Activated CD8-positive, alpha-beta memory T cell treated with anti-CD3 and anti-CD28 coated beads for 24 hours (primary cell): ENCODE measurements at places on chromosomes 16 and 17.

GRCh38 chr17:46191322-46192188 lies 1.7 kb downstream of the KANSL1 start:
- peak; percentile 56 for DNase-seq

GRCh38 chr17:62573480-62574117 lies 53.9 kb upstream of the MRC2 start:
- no peak for DNase-seq

- DNase-seq = no peak
These were observed 53.3 kb upstream of the DNAH9 start for GRCh38 chr17:11545002-11545401.

GRCh38 chr16:2455081-2455845 lies 4.6 kb upstream of the TEDC2 start:
- DNase-seq = no peak

- no peak for DNase-seq
These were observed 319.8 kb downstream of the SEC14L1 start for GRCh38 chr17:77460514-77461046.

- DNase-seq = no peak
These were observed 169.2 kb downstream of the HAPSTR1 start for GRCh38 chr16:9260666-9261065.

GRCh38 chr17:63365366-63366240 lies 80.5 kb downstream of the CYB561 start:
- no peak for DNase-seq

GRCh38 chr16:63774302-63774701 lies 1347.6 kb downstream of the CDH11 start:
- DNase-seq = no peak

DNA sequence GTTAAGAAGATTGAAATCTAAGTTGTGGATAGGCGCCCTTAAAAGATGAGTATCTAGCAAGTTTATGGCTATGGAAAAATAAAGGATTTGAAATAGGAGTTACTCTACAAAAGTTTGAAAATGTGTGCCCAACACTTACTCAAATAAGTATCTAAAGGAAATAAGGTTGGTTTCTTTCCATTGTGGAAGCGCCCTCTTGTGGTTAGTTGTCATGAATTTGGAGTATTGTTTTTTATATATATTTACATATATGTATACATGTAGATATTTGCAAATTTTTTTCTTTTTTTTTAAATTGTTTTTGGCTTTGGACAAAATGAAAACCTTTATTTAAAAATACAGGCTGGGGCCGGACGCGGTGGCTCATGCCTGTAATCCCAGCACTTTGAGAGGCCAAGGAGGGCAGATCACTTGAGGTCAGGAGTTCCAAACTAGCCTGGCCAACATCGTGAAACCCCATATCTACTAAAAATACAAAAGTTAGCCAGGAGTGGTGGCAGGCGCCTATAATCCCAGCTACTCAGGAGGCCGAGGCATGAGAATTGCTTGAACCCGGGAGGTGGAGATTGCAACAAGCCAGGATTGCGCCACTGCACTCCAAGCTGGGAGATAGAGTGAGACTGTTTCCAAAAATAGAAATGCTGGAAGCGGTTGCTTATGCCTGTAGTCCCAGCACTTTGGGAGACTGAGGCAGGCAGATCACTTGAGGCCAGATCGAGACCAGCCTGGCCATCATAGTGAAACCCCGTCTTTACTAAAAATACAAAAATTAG lies 24.0 kb upstream of the VPS4A start:
- DNase-seq = peak; percentile 59

GRCh38 chr16:80851831-80852230 lies 47.4 kb upstream of the CDYL2 start:
- no peak for DNase-seq

DNA sequence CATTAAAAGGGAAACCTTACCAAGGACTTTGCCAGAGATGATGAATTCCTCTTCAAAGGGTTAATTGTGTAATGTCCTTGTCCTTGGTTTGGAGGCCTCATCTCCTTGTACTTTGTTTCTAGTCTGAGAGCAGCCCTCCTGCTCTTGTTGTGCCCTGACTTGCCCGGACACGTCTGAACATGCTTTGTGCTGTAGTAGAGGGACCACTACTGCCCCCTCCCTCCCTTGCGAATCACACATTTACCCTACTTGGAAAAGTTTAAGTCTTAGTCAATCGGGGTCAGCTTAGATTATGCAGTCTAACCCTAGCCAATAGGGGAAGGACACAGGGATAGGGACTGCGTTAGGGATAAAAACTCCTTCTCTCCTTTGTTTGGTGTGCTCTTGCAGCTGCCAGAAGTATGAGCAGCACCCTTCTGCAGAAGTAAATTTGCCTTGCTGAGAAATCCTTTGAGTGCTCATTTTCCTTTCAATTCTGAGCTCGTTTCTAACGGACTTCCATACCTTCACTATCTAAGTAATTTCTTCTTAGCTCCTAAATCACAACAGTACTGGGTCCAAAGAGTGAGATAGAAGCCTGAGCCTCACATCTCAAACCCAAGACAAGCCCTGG lies 26.4 kb upstream of the CLEC3A start:
- DNase-seq = no peak

DNA sequence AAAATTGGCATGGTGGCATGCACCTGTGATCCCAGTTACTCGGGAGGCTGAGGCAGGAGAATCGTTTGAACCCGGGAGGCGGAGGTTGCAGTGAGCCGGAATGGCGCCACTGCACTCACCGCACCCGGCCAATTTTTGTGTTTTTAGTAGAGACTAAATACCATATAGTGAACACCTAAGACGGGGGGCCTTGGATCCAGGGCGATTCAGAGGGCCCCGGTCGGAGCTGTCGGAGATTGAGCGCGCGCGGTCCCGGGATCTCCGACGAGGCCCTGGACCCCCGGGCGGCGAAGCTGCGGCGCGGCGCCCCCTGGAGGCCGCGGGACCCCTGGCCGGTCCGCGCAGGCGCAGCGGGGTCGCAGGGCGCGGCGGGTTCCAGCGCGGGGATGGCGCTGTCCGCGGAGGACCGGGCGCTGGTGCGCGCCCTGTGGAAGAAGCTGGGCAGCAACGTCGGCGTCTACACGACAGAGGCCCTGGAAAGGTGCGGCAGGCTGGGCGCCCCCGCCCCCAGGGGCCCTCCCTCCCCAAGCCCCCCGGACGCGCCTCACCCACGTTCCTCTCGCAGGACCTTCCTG lies at the start of gene HBQ1:
TSS of gene HBQ1 (plus strand) at position 359 of the 575 bp plus-strand sequence. CDS start at position 387, 28 bp downstream.
- DNase-seq = peak; percentile 82

DNA sequence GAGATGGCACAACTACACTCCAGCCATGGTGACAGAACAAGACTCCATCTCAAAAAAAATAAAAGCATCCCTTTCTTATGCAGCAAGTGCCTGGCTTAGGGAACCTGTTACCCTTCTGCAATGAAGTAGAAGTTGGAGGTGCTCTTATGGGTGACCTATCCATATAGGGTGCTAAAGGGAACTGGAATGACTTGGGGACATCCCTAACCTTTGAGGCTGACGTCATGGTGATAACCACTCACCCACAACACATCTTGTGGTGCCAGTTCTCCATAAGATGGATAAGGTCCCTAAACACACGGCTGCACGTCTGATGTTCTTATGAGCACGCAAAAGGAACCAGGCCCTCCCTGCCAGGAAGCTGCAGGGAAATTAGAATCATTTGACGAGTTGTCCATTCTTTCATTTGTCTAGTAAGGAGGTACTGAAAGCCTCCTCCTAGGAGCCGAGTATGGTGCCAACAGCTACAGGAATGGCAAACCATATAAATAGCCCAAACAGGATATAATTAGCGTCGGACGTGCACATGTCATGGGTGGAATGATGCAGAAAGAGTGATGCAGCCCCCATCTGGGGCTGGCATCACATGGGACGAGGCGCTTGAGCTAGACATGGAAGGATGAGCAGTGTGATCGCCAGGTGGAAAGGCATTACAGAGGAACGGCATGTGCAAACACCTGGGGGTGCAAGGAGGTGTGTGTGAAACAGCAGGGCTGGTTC lies 52.5 kb downstream of the ARHGAP27 start:
- no peak for DNase-seq

DNA sequence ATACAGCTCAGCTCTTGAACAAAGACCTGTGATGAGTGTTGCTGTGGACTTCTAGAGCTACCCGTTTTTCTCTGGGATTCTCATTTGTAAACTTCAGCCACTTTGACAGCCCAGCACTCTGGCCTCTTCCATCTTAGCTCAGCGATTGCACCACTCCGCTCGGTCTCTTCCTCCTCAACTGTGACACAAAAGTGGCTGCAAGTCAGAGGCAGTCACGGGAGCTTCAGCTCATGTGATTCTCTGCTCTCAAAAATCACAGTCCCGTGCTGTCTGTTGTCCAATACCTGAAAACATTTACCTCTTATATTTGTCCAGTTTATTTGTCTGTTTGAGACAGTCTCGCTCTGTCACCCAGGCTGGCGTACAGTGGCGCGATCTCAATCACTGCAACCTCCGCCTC lies 75.7 kb upstream of the DNAH17 start:
- no peak for DNase-seq

GRCh38 chr17:38598536-38598935 lies 7.2 kb downstream of the SRCIN1 start:
- no peak for DNase-seq

DNA sequence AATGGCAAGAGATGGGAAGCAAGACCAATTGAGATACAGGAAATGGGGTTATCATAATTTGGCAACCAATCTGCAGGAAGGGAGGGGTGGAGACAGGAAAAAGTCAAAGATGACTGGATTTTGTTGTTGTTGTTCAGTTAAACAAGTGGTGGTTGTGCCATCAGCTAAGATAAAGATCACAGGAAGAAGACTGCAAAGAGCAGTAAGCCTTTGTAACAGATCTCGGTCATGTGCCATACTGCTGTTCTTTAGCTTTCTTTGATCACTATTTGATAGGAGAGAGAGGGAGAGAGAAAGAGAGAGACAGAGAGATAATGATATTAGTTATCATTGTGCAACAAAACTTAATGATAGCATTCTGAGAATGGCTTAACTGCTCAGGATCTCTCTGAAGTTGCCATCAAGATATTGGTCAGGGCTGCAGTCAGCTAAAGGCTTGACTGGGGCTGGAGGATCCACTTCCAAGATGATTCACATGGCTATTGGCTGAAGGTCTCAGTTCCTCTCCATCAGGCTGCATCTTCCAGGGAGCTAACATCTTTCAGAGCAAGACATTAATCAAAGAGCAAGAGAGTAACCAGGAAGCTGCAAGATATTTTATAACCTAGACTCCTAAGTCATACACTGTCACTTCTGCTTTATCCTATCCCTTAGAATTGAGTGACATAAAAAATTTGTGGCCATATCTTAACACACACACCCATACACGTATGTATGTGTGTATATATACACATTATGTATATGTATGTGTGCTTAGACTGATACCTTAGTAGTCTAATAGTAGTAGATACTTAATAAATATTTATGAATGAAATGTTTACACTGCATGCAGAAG lies 405.0 kb downstream of the SHISA9 start:
- DNase-seq = no peak

DNA sequence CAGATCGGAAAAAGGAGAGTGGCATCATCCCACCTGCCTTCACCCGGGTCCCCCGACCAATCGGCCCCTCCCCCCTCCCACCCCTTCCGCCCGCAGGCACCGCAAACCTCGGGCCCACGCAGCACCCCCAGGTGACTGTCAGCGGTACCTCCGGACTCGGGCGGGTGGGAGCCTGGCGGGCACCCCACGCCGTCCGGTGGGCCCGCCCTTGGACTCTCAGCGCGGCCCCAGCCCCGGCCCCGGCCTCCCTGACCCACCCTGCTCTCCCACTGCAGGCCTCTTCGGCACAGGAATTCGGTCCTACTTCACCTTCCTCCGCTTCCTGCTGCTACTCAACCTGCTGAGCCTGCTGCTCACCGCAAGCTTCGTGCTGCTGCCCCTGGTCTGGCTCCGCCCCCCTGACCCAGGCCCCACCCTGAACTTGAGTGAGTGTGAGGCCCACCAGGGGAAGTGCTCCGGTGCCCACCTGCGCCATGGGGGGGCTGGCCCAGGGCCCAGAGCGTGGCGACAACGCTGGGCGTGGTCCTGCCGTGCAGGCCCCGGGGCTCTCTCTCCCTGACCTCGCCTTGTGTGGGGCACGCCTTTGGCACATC lies 1.6 kb downstream of the TMC8 start:
- no peak for DNase-seq

GRCh38 chr16:11034481-11034931 lies 90.1 kb downstream of the CLEC16A start:
- DNase-seq = peak; percentile 42

DNA sequence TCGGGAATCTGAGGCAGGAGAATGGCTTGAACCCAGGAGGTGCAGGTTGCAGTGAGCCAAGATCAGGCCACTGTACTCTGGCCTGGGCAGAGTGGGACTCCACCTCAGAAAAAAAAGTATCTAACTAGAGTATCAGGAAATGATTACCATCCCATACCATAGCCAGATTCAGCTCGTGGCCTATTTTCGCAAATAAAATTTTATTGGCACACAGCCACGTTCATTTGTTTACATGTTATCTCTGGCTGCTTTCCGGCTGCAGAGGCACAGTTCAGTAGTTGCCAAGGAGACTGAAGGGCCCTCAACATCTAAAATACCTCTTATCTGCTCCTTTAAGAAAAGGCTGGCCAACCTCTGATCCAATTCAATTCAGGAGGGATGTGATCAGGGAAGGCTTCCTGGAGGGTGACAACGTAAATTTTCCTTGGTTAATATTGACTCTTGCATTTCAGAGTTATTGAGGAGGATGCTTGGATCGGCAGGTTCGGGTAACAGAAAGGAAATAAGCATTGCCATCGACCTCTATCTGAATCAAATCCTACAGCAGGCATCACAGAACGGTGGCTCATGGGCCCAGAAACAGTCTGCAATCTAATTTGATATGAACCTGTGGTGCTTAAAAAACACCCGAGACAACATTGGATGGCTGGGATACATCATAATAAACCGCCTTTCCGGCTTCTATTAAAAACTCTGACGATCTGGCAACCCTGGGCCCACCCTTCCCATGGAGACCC lies 73.8 kb downstream of the XYLT1 start:
- no peak for DNase-seq

GRCh38 chr16:10220942-10221341 lies 38.7 kb upstream of the GRIN2A start:
- DNase-seq = no peak

DNA sequence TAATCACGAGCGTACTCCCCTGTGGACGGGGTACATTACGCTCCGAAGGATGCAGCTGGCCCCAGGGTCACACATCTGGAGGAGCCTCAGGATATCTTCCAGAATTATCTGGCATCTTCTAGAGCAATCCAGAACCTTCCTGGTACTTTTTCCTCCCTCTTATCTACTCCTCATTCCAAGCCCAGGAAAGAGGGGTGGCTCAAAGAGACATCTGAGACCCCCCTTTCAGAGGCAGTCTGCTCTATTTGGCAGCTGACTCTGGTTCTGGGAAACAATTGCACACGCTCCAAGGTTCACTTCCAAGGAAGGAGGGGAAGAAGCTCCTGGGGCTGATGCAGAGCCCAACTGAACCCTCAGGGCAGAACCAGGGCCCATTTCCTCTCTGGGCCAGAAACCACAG lies 14.9 kb downstream of the RBFOX3 start:
- DNase-seq = no peak

DNA sequence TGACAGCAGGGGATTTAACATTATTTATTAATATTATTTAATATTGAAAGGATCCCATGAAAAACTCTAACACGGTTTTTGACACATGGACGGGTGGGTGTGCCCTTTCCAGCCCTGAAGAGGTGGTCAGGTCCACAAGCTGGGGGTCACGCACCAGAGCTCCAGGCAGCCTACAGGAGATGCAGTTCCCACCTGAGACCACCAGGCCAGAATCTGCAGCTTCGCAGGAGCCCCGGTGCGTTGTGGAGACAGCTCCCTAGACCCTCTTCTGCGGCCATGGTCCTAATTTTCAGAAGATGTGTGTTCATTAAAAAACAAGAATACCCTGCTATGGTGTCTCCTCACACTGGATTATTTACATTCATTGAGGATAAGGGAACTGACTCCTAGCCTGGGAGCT lies 331.1 kb downstream of the C16orf95 start:
- no peak for DNase-seq

GRCh38 chr16:79419148-79419547 lies 181.4 kb downstream of the MAF start:
- no peak for DNase-seq
